ENCODE measurements at places on chromosomes 16 and 17.

GRCh38 chr16:554640-555365 is 5.4 kb upstream of the PRR35 start:
- peak; percentile 10 for DNase-seq

DNA sequence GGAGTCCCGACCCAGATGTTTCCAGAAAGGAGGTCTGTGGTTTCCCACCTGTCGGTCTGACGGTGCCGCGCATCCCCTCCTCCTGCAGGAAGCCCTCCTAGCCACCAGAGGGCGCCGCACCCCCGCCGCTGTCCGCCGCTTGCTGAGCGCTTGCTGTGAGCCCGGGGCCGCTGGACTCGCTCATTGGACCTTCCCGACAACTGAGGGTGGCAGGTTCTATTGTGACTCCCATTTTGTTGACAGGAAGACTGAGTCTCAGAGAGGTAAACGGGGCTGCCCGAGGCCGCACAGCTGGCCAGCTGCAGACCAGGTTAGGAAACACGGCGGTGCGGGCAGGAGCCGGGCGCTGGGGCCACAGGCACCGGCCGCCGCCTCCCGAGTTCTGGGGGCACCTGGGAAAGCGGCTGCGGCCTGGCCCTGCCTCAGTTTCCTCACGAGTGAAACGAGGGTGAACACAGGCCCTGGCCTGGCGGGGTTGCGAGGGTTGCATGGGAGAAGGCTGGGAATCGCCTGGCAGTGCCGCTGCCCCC is 191.1 kb upstream of the CIBAR2 start:
- DNase-seq = peak; percentile 45

GRCh38 chr17:48835971-48836370 is 5.1 kb downstream of the CALCOCO2 start:
- no peak for DNase-seq

- DNase-seq = peak; percentile 97
Observed at GRCh38 chr17:78383725-78384471, 5.4 kb downstream of the PGS1 start.

DNA sequence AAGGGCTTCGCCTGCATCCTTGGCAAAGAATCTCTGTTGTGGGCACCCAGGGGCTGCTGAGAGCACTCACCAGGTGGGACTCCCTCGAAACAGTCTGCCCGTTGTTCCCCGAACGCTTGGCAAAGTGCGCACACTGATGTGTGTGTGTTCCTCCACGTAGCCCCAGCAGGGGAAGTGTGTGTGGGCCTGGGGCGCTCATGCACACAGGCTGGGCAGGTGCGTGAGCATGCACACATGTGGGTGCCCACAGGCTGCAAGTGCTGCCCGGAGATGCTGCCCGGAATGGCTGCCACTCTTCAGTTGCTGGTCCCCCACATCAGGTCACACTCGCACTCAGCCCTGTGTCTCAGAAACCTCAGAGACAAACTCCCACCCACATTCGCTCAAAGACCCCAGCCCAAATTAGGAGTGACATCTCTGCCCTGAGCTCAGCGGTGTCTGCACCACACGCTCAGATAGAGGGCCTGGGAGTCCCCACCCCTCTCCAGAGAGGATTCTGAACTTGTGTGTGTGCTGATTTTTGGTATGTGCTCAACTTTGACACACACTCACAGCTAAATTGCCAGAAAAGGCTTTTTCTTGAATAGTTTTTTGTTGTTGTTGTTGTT is 119.4 kb downstream of the MGAT5B start:
- no peak for DNase-seq

GRCh38 chr16:63714876-63715275 is 1407.0 kb downstream of the CDH11 start:
- no peak for DNase-seq

GRCh38 chr17:73090396-73091202 is 1.9 kb downstream of the SLC39A11 start:
- no peak for DNase-seq

- no peak for DNase-seq
Observed at GRCh38 chr17:68184141-68184571, 63.7 kb upstream of the AMZ2 start.

DNA sequence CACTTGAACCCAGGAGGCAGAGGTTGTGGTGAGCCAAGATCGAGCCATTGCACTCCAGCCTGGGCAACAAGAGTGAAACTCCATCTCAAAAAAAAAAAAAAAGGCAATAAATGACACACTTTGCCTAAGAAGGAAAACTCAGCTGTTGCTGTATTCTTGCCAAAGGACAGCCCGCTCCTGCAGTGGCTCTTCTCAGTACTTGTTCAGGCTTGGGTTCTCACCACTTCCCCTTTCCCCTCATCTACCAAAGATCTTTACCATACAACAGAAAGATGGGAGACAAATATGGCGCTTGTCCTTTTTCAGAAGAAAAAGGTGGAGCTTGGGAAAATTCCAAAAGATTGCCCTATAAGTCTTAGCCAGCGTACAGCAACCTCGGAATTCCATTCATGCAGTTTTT is 58.5 kb downstream of the MYH13 start:
- DNase-seq = no peak

DNA sequence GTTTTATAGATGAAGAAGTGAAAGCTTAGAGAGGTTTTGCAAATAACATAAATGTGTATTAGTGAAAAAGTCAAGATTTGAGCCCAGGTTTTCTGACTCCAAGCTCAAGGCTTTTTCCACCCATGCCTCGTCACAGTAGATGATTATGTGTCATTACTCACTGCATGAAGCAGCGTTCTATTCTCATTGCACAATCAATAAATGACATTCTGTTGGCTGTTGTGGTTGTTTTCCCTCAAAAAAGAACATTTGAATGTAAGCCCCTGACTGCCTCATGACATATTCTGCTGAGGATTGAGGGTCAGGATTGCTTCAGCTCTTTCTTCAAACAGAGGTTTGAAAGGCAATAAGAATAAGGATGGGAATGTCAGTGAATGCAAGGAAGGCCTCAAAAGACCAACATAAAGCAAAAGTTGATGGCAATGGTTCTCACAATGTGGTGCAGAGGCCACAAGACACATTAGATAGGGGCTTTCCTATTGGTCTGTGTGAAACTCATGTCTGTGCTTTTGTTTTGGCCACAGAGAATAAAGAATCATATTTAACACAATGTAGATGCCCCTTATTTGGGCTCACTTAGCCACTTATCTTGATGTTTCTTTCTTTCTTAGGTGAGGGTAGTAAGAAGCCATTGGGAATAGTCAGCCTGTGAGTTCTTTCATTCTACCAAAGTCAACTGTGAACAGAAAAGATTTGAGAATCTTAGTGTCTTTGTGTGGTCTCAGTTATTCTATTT is 5.4 kb upstream of the MMD start:
- peak; percentile 53 for DNase-seq

GRCh38 chr16:49602976-49603310 is 229.3 kb downstream of the C16orf78 start:
- DNase-seq = no peak

DNA sequence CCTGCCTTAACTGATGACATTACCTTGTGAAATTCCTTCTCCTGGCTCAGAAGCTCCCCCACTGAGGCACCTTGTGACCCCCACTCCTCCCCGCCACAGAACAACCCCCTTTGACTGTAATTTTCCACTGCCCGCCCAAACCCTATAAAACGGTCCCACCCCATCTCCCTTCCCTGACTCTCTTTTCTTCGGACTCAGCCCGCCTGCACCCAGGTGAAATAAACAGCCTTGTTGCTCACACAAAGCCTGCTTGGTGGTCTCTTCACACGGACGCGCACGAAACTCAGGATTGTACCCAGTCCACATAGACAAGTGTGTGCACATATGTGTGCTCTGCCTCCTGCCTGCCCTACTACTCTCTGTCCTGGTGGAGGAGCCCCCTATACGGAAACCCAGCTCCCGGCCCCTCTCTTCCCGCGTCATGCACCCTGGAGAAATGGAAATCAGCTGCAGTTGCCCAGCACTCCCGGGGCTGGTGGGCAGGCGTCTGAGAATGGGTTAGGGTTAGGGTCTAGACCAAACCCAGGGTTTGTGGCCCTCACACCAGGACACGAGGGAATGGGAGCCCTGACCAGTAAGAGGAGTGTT is 2.4 kb upstream of the RHBDF1 start:
- peak; percentile 7 for DNase-seq

- DNase-seq = no peak
Observed at GRCh38 chr17:70394473-70395232, 225.3 kb downstream of the KCNJ2 start.

Measured in fibroblast of upper back skin (primary cell).